Adrenal gland (tissue), 19 donors: ENCODE measurements at places on chromosomes 4 and X. TPM values are rescaled to one million over a fixed set of nuclear protein-coding genes. Genes with fewer than 3 reads are reported as not detected.
A peak's percentile ranks its signal among the peaks of the same experiment; 100 is the strongest.

DNA sequence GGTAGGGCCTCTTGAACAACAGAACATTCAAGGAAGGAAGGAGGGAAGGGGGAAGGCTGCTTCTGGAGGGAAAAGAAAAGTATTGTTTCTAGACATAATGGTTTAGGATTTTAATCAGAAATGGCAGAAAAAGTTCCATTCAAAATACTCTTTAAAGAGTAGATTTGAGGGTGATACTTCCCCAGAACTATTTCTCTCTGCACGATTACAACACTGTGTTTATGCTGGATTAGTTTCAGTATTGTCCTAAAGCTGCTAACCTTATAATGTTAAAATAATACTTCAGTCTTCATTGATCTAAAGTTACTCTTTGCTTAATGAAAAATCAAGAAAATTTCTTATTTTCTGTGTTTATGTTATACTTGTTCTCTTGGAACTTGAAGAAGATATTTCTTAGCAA, 1026.3 kb upstream of the PABPC4L start:
- no peak for DNase-seq

KIT gene
- total RNA-seq = 2.1 TPM

- DNase-seq = no peak
Measured at GRCh38 chr4:15376145-15376544, 51.7 kb upstream of the C1QTNF7 start.

CENPVL1 gene
- not detected for total RNA-seq

NAT8L gene
- total RNA-seq = 1.6 TPM

TMPRSS11A gene
- not detected for total RNA-seq

DNA sequence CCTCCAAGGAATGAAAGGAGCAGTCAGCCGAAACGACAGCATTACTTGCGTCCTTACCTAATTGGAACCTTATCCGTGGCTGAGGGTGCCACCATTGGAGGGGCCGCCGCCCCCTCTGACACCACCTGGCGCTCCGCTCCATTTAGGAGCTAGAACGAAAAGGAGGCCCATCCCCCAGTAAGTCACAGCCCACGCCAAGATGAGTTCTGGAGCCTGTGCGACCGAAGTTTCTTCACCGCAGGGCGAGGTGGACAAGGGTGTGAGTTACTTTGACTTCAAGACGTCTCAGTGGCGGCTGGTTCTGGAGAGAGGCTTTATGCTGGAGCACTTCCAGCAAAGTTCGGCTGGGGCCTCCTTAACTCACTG, 729 bp upstream of the IRF2 start:
- peak; percentile 52 for DNase-seq

DNA sequence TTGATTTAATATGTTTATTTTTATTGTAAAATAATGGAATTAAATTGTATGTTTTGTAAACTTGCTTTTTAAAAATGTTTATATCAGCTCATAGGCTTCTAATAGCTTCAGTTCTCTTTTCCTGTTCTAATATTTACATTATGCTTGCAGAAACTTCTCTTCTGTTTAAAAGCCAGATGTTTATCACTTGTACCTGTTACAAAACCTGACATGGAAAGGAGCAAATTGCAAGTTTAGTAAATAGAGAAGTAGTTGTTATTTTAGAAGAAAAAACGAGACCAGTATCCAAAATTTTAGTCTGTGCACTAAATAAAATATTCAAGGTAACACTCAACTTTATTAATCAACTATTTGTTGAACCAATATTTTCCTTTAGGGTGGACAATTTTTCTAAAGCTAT, 69.4 kb upstream of the GUCY1A1 start:
- no peak for DNase-seq

- DNase-seq = no peak
Measured at GRCh38 chrX:112669824-112670223, 9.9 kb downstream of the LHFPL1 start.

GRCh38 chr4:17008834-17009345, 110.4 kb upstream of the LDB2 start:
- no peak for DNase-seq

GRCh38 chr4:26964994-26965393, 104.4 kb downstream of the STIM2 start:
- DNase-seq = no peak

- DNase-seq = no peak
Measured at GRCh38 chr4:184286358-184286757, 68.7 kb upstream of the ENPP6 start.

DNA sequence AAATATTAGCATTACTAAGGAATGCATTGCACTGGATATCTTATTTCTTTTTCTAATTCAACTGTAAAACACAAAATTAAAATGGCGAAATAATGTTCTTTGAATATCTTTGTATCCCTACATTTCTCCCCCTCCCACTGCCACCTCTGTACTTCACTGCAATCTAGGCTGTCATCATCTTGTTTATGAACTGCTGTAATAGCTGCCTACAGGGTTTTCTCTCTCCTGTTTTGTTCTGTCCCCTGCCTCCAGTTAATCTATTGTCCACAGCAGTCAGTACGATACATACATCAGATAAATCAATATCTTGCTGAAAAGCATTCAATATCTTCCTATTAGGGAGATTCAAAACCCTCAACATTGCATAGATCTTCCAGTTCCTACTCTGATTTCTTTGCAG, 528.4 kb downstream of the KCNIP4 start:
- DNase-seq = no peak

GPR82 gene
- total RNA-seq = 0.22 TPM

- peak; percentile 86 for DNase-seq
Measured at GRCh38 chr4:75630174-75630936, at the start of gene CDKL2. TSS of gene CDKL2 (minus strand) at chr4:75630528. CDS start at chr4:75625988, 4,540 bp downstream.

DNA sequence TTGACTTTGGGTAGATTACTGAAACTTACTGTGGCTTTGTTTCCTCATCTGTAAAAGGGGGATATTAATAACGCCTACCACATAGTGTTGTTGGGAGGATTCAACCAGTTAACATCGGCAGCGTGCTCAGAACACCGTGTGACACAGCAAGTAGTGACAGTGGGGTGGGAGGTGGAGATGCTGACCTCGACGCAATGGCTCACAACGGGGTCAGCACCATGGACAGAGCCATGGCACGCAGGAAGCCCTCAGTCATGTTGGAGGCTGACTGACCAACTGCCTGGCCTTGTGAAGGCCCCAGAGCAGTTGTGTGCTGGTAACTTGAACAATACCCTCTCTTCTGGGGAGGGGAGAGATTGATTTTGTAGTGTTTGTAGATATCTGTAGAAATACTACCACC, 93.2 kb downstream of the WFS1 start:
- peak; percentile 26 for DNase-seq

FGFBP2 gene
- not detected for total RNA-seq

DNA sequence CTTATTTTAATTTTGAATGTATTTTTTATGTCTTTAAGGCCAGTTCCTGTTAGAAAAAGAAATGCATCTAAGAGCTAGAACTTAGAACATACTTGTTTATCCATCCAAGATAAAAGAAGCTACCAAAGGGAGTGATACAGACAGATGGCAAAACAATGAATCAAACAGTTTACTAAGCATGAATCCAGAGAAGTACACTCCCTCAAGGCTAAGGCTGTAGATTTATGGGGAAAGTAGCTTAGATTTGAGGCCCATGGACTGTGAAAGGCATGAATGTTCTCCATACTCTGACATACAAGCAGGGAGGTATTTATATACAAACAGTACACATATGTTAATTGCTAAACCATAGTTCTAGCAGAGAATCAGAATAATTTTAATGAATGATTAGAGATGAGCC, 255.3 kb upstream of the NRK start:
- DNase-seq = no peak

GRCh38 chr4:163556177-163556576, 61.7 kb downstream of the TMA16 start:
- DNase-seq = no peak

DNA sequence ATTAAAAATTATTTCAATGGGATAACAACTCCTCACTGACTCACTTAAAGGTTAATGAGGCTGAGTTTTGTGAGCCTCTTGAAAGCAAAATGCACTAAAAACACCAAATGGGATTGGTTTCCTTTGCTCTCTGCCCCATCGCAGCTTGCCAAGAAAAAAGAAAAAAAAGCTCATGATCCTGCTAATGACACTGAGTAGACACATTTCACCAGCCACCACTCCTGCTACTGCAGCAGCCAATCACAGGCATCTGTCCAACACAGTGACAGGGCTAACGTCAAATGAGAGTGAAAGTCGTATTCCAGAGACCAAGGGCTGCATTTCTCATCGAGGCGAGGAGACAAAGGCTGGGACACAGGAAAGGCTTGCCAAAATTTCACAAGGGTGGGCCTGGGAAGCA, 5.2 kb downstream of the APBB2 start:
- no peak for DNase-seq

- peak; percentile 74 for DNase-seq
Measured at GRCh38 chr4:148007314-148007760, 275.4 kb downstream of the ARHGAP10 start.

DNA sequence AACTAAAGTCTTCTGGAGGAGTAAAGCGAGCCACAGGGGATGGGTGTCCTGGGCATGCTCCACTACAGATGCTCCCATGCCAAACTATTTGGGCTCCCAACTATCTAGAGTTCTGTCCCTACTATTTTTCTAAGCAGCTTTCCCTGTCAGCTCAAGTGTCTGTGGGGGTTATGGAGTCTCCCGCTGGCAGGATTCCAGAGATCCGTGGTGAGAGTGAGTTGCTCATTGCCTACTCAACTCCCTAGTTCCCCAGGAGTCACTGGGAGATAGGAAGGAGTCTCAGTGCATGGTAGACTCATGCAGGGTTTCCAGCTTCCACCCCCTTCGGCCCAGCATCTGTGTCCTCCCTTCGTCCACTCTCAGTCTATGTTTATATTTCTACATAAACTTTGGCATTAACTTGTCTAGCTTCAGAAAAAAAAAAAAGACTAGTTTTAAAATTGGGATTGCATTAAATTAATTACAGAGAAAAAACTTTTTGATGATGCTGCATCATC, 55.1 kb upstream of the INPP4B start:
- DNase-seq = no peak

LPAR4 gene
- total RNA-seq = 0.26 TPM

- no peak for DNase-seq
Measured at GRCh38 chr4:122917731-122918130, 4.7 kb downstream of the NUDT6 start.

DNA sequence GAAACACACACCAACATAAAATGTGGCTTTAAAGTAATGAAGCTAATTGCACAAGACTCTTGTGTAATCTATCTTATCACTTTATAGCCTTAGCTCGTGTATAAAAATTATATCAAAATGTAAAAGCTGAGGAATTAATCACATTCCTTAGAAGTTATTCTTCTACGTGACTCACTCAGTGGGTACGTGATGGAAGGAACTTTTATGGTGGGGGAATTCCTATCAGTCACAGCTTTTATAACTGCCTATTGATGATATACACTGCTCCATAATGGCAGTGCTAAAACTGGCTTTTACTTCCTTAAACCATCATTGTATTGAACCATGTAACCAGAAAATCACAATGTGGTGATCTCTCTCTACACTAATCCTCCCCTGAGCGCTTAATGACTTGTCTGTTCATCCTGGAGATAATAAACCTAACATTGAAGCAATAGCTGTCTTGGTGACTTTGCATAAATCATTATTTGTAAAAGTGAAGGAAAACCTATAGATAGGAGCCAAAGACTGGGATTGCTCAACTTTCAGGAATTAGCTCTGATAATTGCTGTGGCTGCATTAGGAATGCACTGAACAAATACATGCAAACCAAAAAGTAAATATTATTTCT, 276.7 kb downstream of the GBA3 start:
- DNase-seq = no peak

SMIM31 gene
- total RNA-seq = not detected

ANOS1 gene
- 5.9 TPM for total RNA-seq

GRCh38 chrX:14920196-14920595, 47.0 kb downstream of the MOSPD2 start:
- DNase-seq = no peak

DNA sequence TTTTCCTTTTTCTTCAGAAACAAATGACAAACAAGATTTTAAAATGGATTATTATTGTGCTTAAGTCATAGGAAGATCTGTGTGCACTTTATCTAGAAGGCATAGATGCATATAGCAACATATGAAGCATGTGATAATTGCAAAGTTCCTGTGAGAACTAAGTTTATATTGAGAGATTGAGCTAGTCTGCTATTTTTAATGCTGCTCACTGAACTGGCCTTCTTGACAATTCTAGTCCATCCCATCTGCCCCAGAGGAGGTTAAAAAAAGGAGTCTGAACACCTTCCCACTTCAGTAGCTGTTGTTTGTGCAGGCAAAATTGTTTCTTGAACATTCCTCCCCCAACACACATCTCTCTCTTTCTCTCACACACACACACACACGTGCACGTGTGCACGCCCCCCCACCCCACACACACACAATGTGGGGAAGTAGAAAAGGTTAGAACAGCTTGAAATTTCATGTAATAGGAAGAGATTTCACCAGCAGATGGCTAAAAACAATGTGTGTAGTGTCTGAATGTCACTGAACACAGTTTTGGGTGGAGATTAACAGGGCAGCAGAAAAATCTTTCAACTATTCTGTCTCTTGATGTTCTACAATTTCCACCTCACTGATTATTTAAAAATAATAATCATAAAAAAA, 108.0 kb downstream of the GPM6A start:
- no peak for DNase-seq

DNA sequence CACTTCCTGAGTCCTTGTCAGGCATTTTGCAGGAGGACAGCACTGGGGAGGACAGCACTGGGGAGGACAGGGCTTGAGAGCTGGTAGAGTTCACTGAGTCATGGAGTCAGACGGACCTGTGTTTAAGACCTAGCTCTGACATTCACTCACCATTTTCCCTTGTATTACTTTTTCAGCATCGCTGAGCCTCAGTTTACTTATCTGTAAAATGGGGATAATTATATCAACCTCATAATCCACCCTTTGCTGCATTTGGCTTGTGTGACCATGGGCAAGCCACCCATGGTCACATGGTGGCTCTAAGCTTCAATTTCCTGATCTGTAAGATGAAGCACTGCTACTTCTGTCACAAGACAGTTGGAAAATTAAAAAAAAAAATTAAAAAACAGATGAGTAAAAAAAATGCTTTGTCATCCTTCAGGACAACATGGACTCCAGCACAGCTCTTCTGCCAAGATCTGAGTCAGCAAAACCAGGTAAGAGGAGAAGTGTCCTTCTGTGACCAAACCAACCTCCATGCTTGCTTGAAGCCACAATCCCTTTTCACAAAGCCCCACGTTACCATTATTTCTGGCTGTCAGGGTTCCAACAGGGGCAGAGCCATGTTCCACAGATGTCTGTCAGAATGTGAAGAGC, 275.5 kb downstream of the RAB28 start:
- no peak for DNase-seq

DNA sequence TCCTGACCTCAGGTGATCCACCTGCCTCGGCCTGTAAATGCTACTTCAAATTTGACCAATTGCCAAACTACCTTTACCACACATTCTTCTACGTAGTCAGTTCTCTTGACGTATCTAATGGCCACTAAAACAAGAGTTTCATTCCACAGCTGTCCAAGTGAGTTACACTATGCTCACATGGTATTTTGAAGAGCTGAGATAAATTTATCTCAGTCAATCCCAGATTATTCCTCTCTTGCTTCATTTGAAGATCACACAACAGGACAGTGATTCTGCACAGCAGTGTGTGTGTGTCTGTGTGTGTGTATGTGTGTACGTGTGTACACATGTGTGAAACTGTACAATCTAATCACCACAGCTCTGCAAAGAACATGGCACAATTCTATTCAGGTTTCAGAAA, 133.4 kb downstream of the APBB2 start:
- no peak for DNase-seq

- no peak for DNase-seq
Measured at GRCh38 chr4:6379767-6380745, 92.4 kb downstream of the PPP2R2C start.

MFAP3L gene
- total RNA-seq = 5.2 TPM
